Activated CD4-positive, CD25-positive, alpha-beta regulatory T cell treated with anti-CD3 and anti-CD28 coated beads, Interleukin-2, amount 50 U/mL, for 72 hours (primary cell): ENCODE measurements at places on chromosomes 5 and 9.

- no peak for DNase-seq
Observed at GRCh38 chr5:150703762-150704161, 2.9 kb upstream of the RBM22 start.

DNA sequence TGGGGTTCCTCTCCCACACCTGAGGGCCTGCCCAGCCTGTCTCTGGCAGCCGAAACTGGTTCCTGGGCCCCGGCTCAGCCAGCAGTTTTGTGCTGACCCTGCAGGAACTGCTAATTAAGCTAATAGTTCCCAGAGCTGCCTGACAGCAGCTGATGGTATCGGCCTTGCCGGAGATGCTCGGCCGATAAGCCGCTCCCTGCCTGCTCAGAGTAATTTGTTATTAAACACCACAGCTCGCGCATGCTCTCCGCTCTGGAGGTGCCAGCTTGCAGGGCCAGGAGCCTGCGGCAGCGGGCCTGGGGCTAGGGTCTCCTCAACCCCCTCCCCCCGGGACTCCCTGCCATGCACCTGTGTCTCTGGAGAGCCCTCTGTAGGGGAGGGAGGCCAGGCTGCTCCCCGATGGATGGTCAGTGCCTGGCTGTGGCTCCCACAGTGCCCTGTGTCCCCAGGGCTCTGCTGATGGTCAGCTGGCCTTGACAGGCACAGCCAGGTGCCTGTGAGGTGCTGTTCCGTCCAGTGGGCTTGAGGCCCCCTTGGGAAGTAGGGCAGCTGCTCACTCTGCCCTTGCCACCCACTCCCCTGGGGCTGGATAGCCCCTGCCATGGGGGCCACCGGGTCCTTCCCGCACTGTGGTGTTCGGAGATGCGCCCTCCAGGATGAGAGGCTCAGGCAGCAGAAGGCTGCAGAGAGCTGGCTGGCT lies 41.7 kb downstream of the RXRA start:
- DNase-seq = no peak

DNA sequence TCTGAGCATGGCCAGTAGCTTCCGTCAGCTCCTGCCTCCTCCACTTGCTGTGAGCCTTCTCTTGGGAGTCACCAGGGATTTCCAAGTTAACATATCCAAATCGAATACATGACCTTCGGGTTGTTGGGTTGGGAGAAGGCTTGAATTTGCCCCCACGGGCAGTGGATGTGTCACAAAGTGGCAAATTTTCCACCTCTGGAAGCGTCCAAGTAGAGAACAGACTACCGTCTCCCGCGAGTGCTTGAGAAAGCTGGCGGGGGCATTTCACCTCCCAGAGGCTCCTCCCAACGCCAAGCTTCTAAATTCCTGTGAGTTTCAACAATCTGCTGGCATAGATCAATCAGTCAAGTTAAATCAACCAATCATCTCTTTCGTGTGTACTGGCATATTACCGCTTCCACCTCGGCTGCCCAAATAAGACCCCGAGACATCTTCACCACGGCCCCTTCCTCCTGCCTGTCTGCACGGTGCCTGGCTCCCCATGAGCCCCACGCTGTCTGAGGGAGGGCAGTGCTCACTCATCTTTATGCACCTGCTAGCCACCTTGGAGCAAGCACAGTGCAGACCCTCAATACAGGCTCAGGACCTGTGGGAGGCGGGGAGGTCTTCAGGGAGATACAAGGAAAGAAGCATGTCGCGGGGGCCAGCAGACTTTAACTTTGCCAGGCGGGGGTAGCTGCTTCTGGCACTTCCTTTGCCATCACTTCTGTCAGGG lies 79.1 kb downstream of the MRPL36 start:
- DNase-seq = no peak

GRCh38 chr9:130610862-130611707 lies 31.7 kb downstream of the FUBP3 start:
- DNase-seq = no peak

DNA sequence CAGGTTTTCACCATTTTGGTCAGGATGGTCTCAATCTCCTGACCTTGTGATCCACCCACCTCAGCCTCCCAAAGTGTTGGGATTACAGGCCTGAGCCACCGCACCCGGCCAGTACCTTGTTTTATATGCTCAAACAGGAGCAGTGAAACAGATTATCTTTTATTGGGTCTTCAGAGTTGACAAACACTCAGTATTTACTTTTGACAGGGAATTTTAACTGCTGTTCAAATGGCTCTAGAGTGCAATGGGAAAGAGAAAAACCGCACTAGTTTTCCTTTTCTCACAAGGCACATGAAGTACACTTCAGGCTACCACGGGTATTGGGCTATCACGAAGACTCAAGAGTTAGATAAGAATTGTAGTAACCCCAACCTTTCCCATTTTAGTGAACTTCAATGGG lies 471.9 kb upstream of the DAB2 start:
- no peak for DNase-seq

DNA sequence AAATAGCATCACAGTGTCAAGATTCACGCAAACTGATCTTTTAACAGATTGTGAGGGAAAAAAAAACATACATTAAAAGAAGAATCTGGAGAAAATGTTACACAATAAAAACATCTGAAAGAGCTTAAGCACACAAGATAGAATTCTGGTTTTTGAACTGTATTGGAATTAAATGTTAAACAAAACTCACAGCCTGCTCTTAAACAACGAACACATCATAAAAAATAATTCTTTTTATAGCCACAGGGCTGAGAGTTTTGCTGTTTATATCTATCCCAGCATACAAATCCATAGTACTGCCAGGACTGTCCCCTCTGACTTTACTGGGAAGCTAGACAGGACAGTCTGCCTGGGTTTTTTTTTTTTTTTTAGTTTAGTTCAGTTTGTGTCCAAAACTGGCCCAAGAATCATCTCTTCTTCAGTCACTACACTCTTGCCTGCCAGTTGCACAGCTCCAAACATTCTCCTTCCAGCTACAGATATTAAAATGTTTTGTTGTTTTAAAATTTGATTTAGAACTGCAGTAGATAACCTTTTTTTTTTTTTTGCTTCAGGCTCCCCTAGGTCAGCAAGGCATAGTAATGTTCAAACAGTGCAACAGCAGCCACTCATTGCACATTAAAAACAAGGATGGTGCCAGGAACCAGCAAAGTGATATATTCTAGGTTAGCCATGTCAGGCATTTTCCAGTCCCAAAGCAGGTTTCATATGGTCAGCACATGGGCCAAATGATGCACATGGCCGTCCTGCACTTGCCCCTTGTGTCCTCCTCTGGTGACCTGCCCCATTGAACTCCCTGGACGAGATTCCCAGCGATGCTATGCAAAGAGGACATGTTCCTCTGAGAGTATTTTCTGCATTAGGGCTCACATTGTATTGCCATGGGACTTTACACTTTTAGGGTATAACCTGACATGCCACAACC lies 173.6 kb downstream of the ARL15 start:
- DNase-seq = no peak

DNA sequence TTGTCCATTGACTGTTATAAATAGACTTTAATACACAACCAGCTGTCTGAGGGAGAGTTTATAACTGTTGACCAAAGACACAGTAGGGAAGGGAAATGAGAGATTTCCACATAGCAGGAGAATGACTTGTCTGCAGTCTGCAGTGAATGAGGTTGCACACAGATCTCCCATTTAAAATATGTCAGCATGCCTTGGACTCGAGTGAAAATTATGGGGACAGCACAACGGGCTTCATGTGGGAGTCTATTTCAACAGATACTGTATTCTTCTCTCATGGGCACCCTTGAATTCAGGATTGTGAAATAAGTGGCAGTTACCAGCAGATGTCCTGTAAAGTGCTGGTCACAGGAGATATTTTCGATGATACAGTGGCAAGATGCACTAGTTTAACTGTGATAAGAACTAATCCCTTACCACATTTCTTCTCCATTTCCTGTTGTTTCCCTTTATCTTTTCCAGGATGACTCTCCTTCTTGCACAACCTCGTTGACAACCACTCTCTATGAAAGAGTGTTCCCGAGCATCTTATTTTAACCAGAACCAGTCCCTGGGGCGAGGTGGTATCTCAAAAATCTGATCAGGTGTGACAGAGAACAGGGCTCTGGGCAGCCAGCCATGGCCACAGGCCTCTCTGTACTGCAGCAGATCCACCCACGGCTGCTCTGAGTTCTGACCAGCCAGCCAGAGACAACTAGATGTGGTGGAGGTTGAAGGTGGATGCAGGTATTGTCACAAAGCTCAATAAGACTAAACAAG lies 51.5 kb upstream of the MAP3K1 start:
- DNase-seq = no peak

DNA sequence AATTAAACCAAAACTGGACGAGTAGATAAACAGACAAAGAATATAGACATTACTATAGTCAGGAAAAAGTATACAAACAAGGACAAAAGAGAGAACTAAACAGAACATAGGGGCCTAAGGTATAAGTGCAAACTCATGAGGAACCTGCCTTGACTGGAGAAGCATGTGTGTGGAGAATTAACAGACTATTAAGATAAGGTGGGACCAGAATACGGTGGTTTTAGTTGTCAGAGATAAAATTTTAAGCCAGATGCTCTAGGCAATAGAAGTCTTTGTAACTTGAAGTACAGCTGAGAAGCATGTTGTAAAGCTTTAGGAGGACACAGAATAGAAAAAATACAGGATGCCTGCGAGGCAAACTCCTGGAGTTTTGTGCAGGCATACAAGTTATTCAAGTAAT lies 707.1 kb downstream of the PTPRD start:
- no peak for DNase-seq

DNA sequence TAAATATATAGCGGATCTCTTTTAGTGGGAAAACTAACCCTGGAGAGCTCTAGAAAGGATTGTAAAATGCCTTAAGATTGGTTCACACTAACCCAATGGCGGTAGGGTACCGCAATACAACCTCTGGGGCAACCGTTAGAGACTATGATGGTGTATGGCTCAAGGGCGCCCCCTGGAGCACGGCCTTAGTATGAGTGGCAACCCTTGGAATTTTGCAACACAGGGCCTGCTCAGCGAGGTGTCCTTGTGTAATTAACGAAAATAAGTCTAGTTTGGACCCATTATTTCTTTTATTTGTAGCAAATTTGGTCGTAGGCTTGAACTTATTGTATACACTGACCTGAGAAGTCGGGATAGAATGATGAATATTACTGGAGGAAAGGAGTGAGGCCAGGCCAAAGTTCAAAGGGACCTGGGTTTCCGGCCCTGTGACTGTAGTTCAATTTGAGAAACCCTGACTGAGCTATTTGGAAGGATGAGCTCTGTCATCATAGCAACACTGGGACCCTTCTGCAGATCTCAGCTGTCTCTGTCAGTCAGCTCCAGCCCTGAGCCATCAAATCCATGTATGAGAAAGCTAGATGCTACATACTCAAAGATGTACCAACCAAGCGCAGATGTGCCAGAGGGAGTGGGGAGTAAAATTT lies 54.8 kb downstream of the CAMK4 start:
- DNase-seq = peak; percentile 89

DNA sequence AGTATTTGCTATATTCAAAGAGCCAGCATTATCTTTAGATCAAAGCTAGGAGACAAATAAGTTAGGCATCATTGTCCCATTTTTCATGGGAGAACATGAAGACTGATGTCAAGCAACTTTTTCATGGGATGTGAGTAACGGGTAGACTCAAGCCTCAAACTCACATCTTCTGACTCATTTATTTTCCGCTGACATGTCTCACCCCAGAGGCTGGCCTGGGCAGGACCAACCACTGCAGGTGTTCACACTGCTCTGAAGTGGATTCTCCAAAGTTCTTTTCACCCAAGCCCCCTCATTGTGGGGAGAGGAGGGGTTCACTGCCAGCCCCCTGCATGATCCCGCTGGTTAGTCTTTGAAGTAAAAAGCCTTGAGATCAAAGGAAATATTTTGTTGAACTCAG lies 34.9 kb upstream of the BASP1 start:
- DNase-seq = no peak

DNA sequence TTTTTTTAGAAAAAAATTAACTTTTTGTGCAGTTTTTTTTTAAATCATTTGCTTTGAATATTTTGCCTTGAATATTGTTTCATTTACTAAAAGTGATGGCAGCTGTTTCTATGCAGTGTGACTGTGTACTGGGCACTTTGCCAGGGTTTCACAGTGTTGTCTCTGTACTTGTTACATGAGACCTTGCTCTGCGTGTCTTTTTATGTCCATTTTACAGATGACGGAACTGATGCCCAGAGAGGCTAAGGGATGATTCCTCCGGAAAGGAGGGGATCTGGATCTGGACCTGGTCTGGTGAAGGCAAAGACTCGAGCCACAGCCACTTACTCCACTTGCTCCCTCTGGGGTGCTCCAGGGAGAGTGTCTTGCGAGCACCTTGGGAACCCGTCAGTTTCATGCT lies 124.8 kb upstream of the PTCH1 start:
- DNase-seq = no peak

DNA sequence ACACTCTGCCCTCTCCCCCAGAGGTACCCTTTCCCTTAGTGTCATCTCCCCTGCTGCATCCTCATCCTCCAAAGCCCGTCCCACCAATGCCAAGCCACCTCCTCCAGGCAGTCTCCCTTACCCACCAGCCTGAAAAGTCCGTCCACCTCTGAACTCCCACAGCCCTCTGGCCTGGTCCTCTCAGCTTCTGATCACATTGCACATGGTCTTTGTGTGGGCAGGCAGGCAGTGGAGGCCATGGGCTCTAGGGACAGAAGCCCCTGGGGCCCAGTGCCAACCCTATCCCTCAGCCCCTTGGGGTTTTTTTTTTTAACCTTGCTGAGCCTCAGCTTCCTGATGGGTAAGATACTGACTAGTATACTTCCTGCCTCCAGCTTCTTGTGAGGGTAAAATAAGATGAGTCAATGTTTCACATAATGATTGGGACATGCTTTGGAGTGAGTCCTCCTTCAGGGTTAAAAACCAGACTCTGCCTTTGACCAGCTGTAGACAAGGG lies 19.4 kb downstream of the CSF1R start:
- no peak for DNase-seq

- peak; percentile 40 for DNase-seq
Observed at GRCh38 chr5:156920042-156920860, 42.8 kb downstream of the TIMD4 start.

- DNase-seq = peak; percentile 86
Observed at GRCh38 chr9:104968025-104968982, 40.3 kb upstream of the ABCA1 start.

GRCh38 chr5:151155775-151156506 lies 1.6 kb downstream of the ANXA6 start:
- no peak for DNase-seq

GRCh38 chr5:6359555-6360322 lies 18.6 kb downstream of the MED10 start:
- DNase-seq = no peak

- no peak for DNase-seq
Observed at GRCh38 chr9:6632516-6633183, 12.9 kb downstream of the GLDC start.

DNA sequence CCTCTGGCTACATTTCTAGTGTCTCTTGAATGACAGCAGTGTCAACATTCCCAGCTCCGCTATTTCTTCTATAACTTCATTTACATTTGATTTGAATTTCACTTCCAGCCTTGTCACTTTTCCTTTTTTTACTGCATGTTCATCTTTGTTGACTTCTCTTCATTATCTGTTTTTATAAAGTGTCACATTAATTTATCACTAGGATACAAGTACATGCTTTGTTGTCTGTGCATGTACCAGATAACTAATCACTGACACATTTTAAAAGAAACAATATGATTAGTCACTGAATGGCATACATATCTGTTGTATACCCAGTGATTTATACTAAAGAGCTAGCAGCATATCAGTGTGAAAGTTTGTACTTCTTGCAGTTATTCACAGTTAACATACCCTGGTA lies 29.1 kb downstream of the ARSK start:
- DNase-seq = no peak
